DMS53 (cell line): ENCODE measurements at places on chromosomes 7 and 10.

GRCh38 chr10:112741830-112742402 lies 208.1 kb upstream of the TCF7L2 start:
- peak; percentile 70 for DNase-seq

GRCh38 chr10:79001082-79001885 lies 67.5 kb upstream of the ZMIZ1 start:
- DNase-seq = no peak

DNA sequence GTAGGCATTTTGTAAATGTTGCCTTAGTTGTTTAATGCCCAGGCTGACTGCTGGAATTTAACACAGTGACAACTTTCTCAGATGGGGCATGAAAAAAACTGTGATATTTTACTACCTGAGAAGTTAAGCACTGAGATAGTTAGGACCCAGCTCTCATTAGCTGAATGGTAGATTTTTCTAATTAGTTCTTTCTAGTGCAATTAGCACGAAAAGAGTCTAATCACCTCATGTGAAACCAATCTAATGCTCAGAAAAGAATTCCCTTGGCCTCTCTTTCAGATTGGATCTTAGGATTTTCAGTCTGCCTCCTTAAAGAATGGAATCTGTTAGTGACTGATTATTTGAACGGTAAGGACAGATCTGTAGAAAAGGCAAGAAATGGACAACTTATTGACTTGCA lies 743.2 kb downstream of the AUTS2 start:
- no peak for DNase-seq

GRCh38 chr10:1249142-1249920 lies 193.1 kb downstream of the WDR37 start:
- DNase-seq = no peak

- no peak for DNase-seq
These were observed 398.0 kb downstream of the ADRA2A start for GRCh38 chr10:111474786-111475185.

GRCh38 chr7:608954-609353 lies 89.3 kb upstream of the PDGFA start:
- no peak for DNase-seq

DNA sequence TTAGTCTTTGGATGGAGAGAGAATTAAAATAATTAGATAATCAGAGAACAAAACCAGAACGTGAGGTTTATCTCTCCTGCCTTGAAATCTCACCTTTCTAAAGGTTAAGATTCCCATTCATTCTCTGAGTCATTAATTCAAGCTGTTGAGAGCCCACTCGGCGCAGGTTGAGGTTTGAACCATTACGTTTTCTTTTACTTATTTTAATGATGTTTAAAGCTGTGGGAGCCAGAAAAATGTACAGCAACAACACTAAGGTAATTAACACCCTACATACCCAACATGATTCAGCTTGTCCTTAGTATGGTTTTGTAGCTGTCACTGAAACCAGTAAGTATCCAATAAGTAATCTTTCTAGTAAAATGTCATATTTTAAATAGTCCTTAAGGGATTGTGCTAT lies 153.0 kb upstream of the ANK3 start:
- DNase-seq = no peak

- DNase-seq = peak; percentile 41
These were observed 2.8 kb downstream of the TET1 start for GRCh38 chr10:68562661-68563570.

DNA sequence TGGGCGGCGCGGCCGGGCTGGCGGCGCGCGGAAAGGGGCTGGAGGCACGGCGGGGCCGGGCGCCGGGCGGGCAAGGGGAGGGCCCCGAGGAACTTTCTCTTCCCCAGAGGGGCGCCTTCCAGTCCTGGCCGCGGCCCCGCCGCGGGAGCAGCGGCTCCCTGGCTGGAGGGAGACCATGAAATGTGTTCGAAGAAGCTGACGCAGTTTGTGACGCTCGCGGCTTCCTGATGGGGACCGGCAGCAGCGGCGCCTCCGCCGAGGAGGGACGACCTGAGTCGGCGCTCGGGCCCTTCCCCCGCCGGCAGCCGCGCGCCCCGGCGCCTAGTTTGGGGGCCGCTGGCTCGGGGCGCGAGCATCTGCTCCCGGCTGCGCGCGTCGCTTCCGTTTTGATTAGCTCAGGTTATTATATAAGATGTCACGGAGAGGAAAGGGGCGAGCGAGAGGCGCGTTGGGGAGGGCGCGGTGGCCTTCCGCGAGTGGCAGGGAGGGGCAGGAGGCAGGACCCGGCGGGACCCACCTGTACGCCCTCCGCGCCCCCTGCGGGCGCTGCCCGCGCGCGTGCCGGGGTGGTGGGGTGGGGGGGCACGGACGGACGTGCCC lies 57.1 kb upstream of the PCGF5 start:
- peak; percentile 85 for DNase-seq

DNA sequence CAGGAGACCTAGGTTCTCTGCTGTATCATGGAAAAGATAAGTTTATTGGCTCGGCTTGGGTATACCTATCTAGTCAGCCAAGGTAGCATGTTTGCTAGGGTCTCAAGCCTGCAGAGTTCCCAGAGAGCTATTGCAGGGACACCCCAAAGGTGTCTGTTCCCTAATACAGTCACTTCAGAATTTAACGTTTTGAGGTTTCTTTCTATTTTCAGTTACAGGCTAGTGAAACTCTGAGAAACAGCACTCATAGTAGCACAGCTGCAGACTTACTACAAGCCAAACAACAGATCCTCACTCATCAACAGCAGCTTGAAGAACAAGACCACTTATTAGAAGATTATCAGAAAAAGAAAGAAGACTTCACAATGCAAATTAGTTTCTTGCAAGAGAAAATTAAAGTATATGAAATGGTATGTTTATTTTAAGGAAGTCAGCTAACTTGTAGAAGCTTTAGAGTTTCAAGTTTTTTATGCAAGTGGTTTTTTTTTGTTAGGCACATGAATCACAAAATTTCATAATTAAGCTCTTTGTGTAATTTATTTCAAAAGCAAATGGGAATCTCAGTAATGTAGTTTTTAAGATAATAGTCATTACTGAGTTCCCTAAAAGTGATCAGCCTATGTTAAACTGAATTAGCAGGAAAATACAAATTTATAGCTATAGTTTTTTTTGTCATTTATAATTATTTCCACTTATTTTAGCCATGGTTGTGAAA lies 54.9 kb downstream of the AKAP9 start:
- no peak for DNase-seq

- DNase-seq = no peak
These were observed 252.4 kb upstream of the SEMA3A start for GRCh38 chr7:84446991-84447480.

DNA sequence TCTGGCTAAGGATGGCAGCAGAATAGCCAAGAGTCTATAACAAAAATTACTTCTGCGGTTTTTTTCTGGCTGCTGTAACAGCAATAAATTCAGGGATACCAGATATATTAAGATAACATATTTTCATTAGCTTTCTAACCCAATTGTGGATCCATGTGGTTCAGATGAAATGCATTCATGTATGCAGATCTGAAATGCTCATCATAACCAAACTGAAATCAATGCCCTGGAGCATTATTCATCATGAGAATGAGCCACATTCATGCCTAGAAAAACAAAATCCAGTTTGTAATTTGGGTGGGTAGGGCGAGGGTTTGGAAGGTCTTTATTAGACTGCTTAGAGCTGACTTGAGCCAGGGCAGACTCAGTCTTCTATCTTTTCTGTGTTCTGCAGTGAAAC lies 69.8 kb upstream of the SEMA3A start:
- no peak for DNase-seq

DNA sequence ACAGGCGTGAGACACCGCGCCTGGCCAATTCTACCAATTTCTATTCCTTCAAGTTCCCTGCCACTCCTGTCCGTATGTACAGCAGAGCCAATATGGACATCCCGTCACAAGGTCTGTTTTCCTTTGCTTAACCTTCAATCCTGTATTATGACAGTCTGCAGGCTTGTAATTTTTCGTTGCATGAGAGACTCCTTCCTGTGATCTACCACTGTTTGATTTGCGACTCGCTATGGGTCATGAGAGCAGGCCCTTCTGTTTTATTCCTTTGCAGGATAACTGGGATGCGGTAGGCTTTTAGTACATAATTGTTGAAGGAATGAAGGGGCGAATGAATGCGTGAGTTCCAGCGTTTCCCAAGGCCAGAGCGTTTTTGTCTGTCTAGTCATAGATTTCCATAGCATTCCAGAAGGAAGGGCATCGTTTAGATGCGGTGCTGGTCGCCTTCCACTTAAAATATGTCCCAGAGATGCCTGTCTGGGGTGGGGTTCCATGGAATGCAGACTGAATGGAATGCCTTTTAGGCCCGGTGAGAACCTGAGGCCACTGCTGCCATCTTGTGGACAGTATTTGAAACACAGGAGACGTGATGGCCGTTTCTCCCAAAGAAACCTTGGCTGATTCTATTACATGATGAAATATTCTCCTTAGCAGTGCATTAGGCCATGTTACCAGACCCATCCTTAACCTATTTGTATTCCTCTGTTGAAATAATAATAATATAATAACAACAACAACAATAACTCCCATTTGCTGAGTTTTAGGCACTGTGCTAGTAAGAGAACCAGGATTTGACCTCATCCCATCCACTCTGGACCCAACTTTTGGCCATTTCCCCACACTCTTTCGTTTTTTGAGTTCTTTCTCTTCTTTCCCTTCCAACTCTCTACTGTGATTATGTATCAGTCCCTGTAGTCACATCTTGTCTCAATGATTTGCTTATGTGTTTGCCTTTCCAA lies 193.2 kb downstream of the MYOF start:
- peak; percentile 75 for DNase-seq

- peak; percentile 88 for DNase-seq
These were observed 46.0 kb downstream of the PRKAR2B start for GRCh38 chr7:107090457-107090856.

GRCh38 chr10:69119896-69120295 lies 4.1 kb upstream of the VPS26A start:
- DNase-seq = no peak

GRCh38 chr7:28038175-28038797 lies 142.3 kb downstream of the JAZF1 start:
- peak; percentile 25 for DNase-seq

DNA sequence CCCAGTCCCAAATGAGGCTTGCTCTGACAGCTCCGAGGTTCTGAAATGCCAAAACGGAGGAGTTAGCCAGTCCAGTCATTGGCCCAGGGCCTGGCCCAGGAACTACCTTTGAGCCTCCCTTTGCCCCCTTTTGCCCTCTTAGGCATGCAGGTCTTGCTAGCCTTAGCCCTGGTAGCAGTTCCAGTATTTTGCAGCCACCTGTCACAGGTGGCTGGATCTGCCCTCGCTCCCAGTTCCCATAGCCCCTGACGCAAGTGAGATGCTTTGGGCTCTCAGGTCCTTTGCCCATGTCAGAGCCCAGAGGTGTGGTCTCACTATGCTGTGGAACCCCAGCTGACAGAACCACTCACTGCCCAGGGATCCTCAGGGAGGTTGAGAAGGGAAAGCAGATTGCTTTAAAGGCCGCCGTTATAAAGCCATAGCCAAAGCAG lies 42.0 kb downstream of the GPRIN2 start:
- DNase-seq = no peak

DNA sequence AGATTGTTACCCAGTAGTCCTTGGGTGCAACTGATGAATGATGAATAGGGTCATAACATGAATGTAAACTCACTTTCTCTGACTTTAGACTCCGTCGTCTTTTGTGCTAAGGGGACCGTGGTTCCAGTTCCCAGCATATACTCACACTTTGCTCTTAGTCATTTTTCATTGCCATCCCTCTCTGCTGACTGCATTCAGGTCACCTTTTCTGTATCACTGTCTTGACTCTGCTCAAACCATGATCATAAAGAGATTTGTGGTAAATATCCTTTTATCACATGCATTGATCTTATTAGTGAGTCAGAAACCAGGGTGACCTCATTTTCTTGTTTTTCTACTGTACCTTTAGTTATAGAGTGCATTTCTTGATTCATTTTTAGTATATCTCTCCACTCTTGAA lies 141.1 kb upstream of the AGR3 start:
- no peak for DNase-seq

GRCh38 chr7:117979954-117980497 lies 106.8 kb upstream of the CTTNBP2 start:
- no peak for DNase-seq

GRCh38 chr7:96903906-96904305 lies 101.4 kb upstream of the DLX6 start:
- DNase-seq = no peak

GRCh38 chr10:118362103-118362502 lies 20.0 kb upstream of the FAM204A start:
- DNase-seq = no peak

GRCh38 chr10:61970182-61971002 lies 68.9 kb downstream of the ARID5B start:
- DNase-seq = no peak
